ENCODE measurements at places on chromosomes 5 and 9.

DNA sequence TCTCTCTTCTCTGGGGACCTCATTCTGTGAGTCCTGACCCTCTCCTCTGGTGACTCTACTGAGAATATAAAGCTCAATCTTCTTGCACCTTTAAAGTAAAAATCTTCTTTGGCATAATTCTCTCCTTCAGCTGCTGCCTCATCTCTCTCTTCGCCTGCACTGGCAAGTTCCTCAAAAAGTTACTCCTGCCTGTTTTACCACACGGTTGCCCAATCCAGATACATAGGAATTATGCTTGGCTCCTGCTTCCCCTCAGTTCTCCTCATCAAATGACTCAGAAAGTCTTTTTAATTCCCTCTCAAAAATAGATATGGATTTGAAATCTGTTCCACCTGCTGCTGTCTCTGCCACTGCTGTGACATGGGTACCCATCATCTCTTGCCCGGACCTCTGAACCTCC lies 14.4 kb upstream of the HRCT1 start:
- DNase-seq, result no peak

DNA sequence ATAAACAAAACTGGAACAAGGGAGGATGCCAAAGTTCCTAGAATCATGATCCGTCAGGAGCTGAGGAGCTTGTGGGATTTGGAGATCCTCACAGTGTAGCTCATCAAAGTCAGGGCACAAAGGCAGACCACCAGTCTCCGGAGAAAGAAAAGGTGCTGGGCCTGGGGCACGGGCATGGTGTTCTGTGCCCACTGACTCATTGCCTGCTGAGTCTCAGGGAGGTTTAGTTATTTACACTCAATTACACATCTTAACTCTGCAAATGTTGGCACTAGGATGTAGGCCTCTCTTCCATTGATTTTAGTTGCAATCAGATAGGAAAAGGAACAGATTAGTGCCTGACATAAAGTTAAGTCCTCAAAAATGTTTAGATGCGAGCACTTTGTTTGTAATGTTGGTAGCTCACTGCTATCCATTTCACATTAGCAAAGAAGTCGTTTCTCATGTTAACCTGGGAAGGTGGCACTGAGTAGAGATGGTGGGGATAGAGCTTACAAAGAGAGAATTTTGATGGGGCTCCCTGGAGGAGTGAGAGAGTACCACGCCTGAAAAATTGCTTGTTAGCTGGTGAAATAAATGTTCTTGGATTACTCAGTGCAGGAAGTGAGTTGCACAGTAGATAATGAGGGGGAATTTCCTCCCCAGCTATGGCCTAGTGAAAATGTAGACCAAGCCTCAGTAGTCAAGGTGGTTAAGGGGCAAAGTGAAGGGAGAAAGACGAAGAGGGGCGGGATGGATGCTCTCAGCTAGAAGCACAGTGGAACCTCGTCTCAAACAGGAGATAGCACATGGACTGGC lies 109.5 kb upstream of the CD180 start:
- DNase-seq, result no peak

- no peak for DNase-seq
Observed at GRCh38 chr5:103090791-103091190, 29.1 kb downstream of the GIN1 start.

DNA sequence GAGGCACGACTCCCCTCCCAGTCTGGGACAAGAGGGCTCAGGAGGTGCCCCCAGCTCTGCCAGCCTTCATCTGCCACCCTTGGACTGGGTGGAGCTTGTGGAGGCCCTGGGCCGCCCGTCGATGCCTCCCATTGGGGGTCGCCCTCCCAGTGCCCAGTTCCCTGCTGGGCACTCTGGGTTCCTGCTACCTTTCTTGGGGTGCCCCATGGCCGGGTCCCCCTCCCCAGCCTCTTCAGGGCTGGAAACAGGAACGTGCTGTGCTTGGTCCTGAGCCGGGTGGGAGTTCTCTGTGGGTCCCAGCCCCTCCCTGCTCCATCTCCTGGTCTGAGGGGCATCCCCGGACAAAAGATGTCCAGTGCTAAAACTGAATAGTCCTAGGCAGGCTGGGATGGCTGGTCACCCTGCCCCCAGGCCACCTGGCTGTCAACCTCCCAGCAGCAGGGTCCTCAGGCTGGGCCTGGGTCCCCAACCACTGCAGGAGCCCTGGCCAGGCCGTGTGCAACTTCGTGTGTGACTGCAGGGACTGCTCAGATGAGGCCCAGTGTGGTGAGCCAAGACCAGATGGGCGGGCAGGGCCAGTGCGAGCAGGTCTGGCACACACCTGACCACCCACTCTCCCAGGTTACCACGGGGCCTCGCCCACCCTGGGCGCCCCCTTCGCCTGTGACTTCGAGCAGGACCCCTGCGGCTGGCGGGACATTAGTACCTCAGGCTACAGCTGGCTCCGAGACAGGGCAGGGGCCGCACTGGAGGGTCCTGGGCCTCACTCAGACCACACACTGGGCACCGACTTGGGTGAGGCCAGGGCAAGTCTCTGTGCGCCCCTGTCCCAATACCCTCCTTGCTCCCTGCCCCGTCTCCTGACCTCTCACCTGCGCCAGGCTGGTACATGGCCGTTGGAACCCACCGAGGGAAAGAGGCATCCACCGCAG lies 784 bp downstream of the MAMDC4 start:
- DNase-seq, result peak; percentile 31

GRCh38 chr5:2738156-2738699 lies 13.2 kb downstream of the IRX2 start:
- DNase-seq, result no peak

- no peak for DNase-seq
Observed at GRCh38 chr5:150404121-150404520, 8.6 kb downstream of the CD74 start.

- no peak for DNase-seq
Observed at GRCh38 chr9:104856413-104856941, 71.5 kb downstream of the ABCA1 start.

GRCh38 chr9:121748074-121748473 lies 96.6 kb downstream of the DAB2IP start:
- DNase-seq, result no peak

GRCh38 chr5:178994580-178995340 lies at the start of gene GRM6:
TSS of gene GRM6 (minus strand) at chr5:178995320. CDS start at chr5:178994944, 376 bp downstream.
- DNase-seq, result no peak

DNA sequence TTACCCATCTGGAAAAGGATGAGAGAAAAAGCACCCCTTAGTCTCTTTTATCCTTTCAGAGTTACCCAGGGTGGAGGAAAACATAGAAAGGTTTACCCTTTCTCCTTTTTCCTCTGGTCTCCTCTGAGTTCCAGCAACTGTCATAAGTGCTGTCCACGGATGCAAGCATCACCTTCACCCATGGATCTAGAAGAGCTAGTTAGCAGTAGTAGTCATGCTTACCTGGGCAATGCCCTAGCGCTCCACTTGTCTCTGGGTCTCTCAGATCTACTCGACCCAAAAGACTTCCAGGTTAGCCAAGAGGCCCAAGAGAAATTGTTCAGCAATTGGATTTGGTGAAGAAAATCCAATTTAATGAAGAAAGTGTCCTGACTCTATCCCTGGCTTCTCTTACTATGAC lies 656.2 kb upstream of the PTPRD start:
- no peak for DNase-seq

DNA sequence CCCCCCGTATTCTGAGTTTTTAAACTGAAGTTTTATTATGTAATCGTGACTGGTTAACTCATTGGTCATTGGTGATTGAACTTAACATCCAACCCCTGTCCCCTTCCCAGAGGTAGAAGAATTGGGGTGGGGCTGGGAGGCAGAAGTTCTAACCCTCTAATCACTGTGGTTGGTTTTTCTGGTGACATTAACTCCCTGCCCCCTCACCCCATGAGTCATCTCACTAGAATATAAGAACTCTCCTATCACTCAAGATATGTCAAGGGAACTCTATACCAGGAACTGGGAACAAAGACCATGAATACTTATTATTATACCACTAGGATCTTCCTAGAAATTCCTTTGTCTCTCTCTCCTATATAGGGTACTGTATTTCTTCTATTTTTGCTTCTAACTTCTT lies 52.3 kb upstream of the CAVIN4 start:
- DNase-seq, result no peak

DNA sequence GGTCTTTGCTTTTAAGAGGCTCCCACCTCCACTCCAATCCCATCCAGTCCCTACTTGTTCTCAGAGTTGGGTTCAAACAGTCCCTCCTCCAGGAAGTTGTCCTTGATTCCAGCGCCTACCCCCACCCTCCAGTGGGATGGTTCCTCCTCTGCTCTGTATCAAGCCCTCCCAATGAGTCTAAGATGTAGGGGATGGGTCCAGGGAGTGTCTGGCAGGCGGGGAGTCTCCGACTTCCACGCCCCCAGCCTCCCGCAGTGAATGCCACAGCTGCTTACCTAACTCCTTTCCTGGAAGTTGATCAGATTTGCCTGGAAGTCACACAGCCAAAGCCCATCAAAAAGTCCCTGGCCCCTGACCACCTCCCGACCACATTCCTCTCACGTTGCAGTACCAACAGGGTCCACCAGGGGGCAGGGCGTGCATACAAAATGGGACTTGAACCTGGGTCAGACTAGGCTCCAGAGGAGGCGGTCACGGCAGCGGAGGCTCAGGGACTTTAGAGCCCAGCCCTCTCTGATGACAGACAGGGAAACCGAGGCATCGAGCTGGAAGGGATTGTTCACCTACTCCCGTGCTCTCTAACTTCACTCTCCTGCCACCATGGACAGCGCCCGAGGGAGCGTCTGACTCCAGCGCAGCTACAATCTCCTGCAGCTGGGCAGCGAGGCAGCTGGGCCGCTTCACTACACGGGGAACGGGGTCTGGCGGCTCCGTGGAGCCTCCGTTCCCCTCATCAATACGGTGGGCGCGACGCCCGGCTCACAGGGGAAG lies 25.0 kb upstream of the TDRD7 start:
- peak; percentile 85 for DNase-seq

GRCh38 chr5:32587067-32587551 lies 1.8 kb downstream of the SUB1 start:
- no peak for DNase-seq

- peak; percentile 5 for DNase-seq
Observed at GRCh38 chr9:134980516-134980915, 62.8 kb upstream of the FCN1 start.

- DNase-seq, result no peak
Observed at GRCh38 chr5:136399527-136399926, 34.2 kb upstream of the TRPC7 start.

DNA sequence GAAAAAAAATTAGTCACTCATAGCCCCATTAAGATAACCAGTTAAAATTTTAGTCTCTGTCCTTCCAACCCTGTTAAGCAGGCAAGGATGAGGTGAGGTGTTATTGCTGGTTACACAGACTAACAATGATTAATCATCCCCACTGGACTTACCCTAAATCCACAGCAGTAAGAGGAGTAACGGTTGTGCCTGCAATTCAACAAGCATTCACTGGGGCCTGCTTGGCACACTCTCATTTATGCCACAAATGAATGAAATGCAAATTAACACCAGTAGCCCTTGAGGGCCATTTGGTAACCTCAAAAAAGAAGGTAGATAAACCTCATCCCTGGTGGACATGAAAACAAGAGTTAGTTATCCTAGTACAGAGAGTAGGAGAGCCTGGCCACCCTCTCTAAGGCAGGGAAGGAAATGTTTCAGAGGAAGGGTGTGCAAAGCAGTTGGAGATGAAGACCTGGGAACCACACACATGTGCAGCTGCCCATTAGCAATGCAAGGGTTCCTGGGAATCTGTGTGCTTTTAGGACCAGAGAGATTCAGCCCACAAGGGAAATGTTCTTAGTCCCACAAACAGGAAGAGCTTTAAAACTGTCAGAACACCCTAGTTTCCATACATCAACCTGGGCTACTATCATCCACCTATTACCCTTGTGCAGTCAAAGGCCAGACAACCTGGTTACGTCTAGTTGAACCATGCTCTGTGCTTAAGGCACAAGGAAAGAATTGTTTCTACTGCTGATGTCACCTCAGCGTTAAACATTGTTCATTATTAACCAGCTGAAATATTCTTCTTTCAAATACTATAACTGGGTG lies 7.7 kb downstream of the LHFPL2 start:
- no peak for DNase-seq

DNA sequence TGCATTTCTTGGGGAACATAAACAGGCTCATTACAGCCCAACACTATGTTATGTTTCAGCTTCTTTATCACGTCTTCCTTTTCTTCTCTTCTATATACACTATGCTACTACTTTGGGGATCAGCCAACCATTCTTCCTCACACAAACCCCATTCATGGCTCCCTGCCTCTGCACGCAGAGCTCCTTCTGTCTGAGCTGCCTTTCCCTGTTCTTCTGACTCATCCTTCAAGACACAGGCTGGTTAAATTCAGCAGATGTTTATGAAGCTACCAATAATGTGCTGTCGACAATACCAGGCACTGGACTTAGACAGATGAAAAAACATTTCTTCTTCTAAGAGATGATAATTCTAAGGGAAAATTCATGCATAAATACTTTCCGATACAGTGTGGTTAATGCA lies 102.5 kb upstream of the TXNDC8 start:
- DNase-seq, result no peak

GRCh38 chr5:135342551-135342875 lies 56.5 kb downstream of the MACROH2A1 start:
- DNase-seq, result no peak

DNA sequence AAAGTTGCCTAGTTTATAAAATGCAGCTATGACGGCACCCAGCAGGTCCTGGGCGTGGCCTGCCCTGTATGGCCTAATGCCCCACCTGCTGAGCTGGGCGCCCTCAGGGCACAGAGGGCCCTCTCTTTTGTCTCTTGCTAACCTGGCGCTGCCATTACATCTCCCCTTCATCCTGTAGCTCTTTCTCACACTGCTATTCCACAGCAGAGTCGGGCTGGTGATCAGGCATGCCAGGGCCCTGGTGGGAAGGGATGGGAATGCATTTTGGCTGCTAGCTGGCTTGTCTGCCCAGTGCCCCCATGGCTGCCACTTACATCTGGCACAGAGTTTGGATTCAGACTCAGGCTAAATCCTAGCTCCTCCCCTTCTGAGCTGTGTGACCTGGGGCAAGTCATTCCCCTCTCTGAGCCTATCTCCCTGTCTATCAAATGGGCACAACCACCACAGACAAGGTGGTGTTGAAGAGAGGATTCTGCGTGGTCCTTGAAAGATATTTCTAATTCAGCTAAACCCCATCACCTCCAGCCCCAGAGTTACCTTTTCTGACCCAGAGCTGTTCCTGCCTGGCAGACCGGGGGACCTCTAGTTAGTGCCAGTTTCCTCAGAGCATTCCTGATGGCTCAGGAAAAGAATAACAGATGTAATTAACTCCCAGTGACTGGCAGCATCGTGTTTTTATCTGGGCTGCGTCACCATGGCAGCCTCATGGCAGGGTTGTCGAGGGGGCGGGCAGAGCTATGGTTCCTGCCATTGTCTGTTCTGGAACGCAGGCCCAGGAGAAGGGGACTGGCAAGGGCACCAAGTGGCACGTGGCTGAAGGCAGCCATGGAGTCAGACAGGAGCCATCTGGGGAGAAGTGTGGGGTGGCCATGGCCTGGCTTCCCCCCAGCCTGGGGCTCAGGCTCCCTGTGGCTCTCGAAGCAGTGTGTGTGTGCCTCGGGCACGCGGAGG lies 6.3 kb downstream of the PRR7 start:
- DNase-seq, result no peak

GRCh38 chr9:85743275-85744128 lies 1.7 kb upstream of the AGTPBP1 start:
- DNase-seq, result no peak

Data from right hindlimb (tissue), 1 donor.